OCI-LY7 (cell line): ENCODE measurements at places on chromosomes 11 and 22. TPM values are rescaled to one million over a fixed set of nuclear protein-coding genes. Genes with fewer than 3 reads are reported as not detected.

GRCh38 chr11:76769645-76770586, 13.2 kb upstream of the TSKU start:
- no peak for DNase-seq

DNA sequence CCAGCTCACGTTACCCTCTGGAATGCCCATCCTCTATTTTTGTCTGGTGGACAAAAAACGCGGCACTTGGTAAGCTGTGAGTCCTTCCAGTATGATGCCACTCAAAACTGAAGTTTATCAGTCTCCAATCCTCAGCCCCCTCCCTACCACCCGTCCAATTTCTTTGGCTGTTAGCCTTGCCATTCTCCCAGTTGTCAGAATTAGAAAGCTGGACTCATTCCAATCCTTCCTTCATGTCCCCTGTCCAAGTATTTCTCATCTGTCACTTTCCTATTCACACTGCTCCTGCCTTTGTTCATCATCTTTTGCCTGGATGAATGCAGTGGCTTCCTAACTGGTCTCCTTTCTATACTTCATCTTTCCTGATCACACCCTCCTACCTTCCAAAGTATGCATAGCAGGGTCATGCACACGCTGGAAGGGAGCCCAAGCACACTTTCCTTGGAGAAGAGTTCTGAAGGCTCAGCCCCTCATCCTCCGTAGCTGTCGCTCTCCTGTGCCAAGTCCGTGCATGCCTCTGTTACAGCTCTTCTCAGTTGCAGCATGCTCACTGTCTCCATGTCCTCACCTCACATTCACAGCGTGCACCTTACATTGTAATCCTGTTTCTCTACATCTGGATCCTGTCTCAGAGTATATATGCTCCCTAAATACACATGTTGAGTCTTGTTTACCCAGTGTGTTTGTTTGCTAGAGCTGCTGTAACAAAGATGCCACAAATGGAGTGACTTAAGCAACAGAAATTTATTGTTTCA, 19.4 kb downstream of the APLP2 start:
- DNase-seq = no peak

GRCh38 chr11:113627946-113628345, 78.2 kb downstream of the TMPRSS5 start:
- no peak for DNase-seq

- DNase-seq = peak; percentile 76
Observed at GRCh38 chr22:41092847-41093411, 537 bp downstream of the EP300 start.

PYGM gene
- 2.2 and 2.4 TPM in 2 replicates for total RNA-seq

CSF2RB gene
- 21.6 and 23.4 TPM in 2 replicates for total RNA-seq

ALDH3B2 gene
- total RNA-seq = 8.0 and 8.3 TPM in 2 replicates

GRCh38 chr11:61874377-61874809, 17.0 kb downstream of the FADS3 start:
- no peak for DNase-seq

ANKK1 gene
- not detected in 2 replicates for total RNA-seq

DNA sequence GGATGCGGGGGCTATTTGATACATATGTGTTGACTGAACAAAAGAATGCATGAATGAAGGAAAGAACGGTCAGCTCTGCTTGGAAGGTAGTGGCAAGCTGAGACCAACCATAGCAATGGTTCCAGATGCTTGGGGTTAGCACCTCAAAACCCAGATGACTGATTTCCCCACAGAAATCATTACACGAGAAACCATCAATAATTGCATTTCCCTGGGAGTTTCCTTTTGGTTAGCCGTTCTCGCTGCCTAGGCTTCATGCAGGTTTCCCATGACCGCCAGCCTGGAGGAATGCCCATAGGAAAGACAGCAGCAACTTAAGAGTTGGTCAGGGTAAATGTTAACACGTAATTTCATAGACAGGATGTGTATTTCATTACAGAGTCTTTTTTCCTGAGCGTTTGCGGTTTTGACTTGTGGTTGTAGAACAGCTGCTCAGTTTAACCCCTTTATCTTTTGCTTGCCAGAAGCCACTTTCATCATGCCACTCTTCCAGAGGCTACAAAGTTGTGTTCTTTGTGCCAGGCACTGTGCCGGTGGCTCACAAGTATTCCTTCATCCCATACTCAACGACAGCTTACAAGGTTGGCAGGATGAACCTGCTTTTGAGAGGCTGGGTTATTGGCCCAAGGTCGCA, 2.8 kb downstream of the IL17RA start:
- DNase-seq = peak; percentile 87

DNA sequence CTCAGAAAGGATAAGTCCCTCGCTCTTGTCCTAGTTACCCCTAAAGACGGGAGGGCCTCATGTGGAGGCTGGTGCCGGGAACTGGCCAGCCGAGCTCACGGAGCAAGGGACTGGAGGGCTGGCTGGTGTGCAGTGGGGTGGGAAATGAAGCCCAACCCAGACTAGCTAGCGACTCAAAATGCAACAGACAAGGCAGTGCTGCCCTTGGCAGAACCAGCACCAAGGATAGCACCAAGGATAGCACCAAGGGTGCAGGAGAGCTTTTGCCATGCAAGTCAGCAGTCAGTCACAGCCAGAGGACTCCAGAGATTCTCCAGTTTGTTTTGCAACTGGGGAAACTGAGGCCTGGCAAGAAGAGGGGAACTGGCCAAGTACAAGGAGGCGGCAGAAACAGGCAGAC, 6.5 kb upstream of the BATF2 start:
- DNase-seq = no peak

SLC2A11 gene
- 41.6 and 50.2 TPM in 2 replicates for total RNA-seq
